ENCODE measurements at places on chromosomes 12 and 14.

DNA sequence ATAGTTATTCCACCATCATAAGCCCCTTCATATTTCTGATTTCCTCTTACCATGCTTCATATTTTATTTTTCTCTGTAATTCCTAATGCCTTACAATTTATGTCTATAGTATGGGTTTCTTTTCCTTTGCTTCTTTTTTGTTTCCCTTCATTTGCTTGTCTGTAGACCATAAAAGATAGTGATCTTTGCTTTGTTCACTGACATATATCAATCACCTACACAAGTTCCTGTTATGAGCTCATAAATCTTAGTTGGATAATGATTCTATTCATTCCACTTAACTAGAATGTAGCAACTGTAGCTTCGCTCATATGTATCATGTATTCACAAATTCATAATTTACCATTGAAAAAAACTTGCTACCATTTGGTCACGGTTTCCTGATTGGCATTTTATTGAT, 388.8 kb upstream of the ATXN7L3B start:
- no peak overlapping the region for H3K27ac ChIP-seq
- H3K4me1 ChIP-seq = no peaks in the 10 kb centered on the region
- H3K27me3 ChIP-seq = no peaks in the 10 kb centered on the region
- no peak overlapping the region for H3K4me3 ChIP-seq

GRCh38 chr14:76115010-76115422, 36.7 kb upstream of the GPATCH2L start:
- H3K4me1 ChIP-seq = peaks cover 19% of the 10 kb centered on the region
- DNase-seq = no peak
- no peaks in the 10 kb centered on the region for H3K27me3 ChIP-seq
- no peak overlapping the region for H3K4me3 ChIP-seq

- H3K36me3 ChIP-seq = no peaks in the 10 kb centered on the region
- H3K4me1 ChIP-seq = no peaks in the 10 kb centered on the region
- H3K27ac ChIP-seq = no peak overlapping the region
- no peak for DNase-seq
These were observed 211.3 kb downstream of the TMEM121 start for GRCh38 chr14:105737504-105738246.

- H3K27ac ChIP-seq = no peak overlapping the region
- no peak for DNase-seq
- no peaks in the 10 kb centered on the region for H3K4me1 ChIP-seq
- no peaks in the 10 kb centered on the region for H3K36me3 ChIP-seq
These were observed 20.8 kb downstream of the ESRRB start for GRCh38 chr14:76396714-76397187.

DNA sequence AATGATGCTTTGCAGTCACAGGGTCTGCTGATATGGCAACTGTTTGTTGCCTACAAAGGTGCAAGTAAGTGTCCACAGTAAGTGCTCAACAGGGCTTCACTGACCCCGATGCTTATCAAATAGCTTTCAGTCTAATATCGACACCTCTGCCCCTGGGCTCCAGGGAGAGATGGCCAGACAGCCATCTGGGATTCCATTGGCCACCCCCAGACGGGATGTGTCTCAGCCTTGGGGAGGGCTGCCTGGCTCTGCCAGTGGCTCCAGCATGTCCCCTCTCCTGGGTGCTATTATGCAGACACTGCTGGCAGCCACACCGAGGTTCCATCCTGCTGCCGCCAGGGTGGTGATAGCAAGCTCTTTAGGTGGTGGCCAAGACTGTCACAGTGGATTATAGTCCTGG, 57.4 kb downstream of the DGLUCY start:
- no peak for DNase-seq
- no peaks in the 10 kb centered on the region for H3K4me1 ChIP-seq
- no peak overlapping the region for H3K27ac ChIP-seq
- H3K36me3 ChIP-seq = no peaks in the 10 kb centered on the region
- H3K4me3 ChIP-seq = no peak overlapping the region

GRCh38 chr12:92421042-92421441, 275.4 kb upstream of the BTG1 start:
- no peaks in the 10 kb centered on the region for H3K36me3 ChIP-seq
- 0 out of 2 replicates have a peak, but pooled peaks cover 2% of the 10 kb centered on the region for H3K4me1 ChIP-seq
- no peak for DNase-seq
- H3K27ac ChIP-seq = no peak overlapping the region
- no peaks in the 10 kb centered on the region for H3K27me3 ChIP-seq

- no peaks in the 10 kb centered on the region for H3K36me3 ChIP-seq
- no peak overlapping the region for H3K27ac ChIP-seq
- 0 out of 2 replicates have a peak, but pooled peaks cover 2% of the 10 kb centered on the region for H3K27me3 ChIP-seq
- H3K4me1 ChIP-seq = peaks cover 2% of the 10 kb centered on the region
- DNase-seq = no peak
- no peak overlapping the region for H3K4me3 ChIP-seq
These were observed 9.4 kb upstream of the DACT1 start for GRCh38 chr14:58628406-58628805.

- no peak for DNase-seq
- no peaks in the 10 kb centered on the region for H3K36me3 ChIP-seq
- H3K27me3 ChIP-seq = peaks cover 14% of the 10 kb centered on the region
These were observed 4.6 kb downstream of the MARCHF9 start for GRCh38 chr12:57759360-57759980.

GRCh38 chr12:24741216-24741615, 207.7 kb downstream of the BCAT1 start:
- H3K4me1 ChIP-seq = no peaks in the 10 kb centered on the region
- no peaks in the 10 kb centered on the region for H3K36me3 ChIP-seq
- no peak overlapping the region for H3K27ac ChIP-seq
- no peak for DNase-seq
- H3K27me3 ChIP-seq = no peaks in the 10 kb centered on the region
- H3K4me3 ChIP-seq = no peak overlapping the region

- H3K27me3 ChIP-seq = no peaks in the 10 kb centered on the region
- DNase-seq = no peak
- H3K4me1 ChIP-seq = no peaks in the 10 kb centered on the region
These were observed 57.3 kb downstream of the TTC7B start for GRCh38 chr14:90758959-90759358.

DNA sequence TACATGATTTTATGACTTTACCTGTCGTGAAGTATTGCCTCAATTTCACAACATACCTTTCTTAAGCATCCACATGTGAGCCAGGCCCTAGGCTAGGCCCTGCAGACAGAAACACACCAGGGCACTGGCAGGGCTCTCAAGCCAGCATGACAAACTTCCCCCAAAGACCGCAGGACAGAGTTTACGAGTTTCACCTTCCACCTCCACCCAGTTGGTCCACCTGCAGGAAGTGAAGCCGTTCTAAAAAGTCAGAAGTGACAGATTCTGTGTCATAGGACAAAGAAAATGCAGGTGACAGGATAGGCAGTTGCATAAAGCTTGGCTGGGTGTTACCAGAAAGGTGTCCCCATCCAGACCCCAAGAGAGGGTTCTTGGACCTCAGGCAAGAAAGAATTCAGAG, 382.3 kb downstream of the PCNX1 start:
- H3K36me3 ChIP-seq = no peaks in the 10 kb centered on the region
- H3K4me3 ChIP-seq = no peak overlapping the region
- H3K4me1 ChIP-seq = no peaks in the 10 kb centered on the region
- no peaks in the 10 kb centered on the region for H3K27me3 ChIP-seq
- DNase-seq = no peak

DNA sequence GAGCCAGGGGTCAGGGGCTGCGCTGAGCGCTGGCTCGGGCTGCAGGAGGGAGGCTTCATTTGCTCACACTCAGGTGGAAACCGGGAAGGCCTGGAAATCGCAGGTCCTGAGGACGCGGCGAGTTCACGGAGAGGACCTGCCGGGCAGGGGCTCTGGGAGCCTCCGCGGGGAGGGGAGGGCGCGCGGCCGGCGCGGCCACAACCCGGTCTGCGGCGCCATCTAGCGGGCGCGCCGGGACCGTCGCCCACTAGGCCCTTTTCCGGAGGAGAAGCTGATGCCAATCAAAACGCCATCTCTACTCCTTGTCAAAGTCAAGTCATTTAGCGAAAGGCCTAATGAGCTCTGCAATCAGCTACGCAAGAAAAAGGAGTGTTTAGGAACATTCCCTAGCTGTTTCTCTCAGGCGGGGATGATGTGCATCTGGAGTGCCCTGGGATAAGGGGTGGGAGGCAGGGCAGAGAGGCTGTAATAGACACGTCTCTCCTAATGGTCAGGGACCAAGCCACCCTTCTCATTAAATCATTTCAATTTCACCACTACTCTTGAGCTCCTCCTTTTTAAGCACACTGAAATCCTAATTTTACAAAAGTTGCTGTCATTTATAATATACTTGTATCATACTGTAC, 885.8 kb upstream of the TMEM132C start:
- peak; percentile 41 for DNase-seq
- no peaks in the 10 kb centered on the region for H3K27me3 ChIP-seq
- H3K4me3 ChIP-seq = no peak overlapping the region
- no peak overlapping the region for H3K27ac ChIP-seq
- H3K36me3 ChIP-seq = no peaks in the 10 kb centered on the region

DNA sequence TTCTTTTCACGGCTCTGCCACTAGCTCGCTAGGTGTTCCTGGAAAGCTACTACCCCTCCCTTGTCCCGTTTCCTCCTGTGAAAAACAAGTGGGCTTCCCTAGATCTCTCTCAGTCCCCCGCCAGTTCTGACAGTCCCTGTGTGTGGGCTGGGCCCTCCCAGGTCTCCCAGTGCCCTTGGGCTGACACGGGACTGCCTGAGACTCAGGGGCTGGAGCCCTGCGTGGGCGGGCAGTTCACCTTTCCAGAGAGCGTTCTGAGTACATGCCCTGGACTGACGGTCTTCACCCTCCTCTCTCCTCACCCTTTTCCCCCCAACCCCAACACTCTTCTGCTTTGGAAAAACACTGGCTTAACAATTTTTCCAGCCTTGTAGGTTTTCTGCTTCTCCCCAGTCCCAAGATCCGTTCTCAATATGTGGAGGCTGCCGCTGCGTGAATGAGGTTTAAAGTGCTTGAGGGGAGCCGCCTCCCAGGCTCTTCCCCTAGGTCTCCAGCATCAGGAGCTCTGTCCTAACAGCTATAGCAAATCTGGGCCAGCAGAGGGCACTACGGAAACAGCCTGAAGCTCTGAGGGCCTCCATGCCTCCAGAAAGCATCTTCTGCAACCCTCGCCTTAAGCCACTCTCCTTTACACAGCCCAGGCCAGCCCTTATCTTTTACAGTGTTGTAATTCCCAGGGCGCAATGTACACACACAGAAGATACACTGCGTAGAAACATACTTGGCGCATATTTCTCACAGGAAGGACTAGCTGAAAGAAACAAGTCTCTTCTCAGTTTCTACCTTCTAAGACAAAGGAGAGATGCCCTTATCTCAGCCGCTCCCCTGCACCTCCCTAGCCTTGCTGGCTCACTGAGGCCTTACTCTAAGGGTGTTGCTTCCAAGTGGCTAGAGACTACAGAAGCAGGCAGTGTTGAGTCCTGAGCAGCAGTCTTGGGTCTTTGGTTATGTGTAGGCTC, 10.4 kb upstream of the DCD start:
- no peak overlapping the region for H3K27ac ChIP-seq
- no peaks in the 10 kb centered on the region for H3K36me3 ChIP-seq
- H3K4me1 ChIP-seq = peaks cover 2% of the 10 kb centered on the region
- no peaks in the 10 kb centered on the region for H3K27me3 ChIP-seq
- peak; percentile 82 for DNase-seq

DNA sequence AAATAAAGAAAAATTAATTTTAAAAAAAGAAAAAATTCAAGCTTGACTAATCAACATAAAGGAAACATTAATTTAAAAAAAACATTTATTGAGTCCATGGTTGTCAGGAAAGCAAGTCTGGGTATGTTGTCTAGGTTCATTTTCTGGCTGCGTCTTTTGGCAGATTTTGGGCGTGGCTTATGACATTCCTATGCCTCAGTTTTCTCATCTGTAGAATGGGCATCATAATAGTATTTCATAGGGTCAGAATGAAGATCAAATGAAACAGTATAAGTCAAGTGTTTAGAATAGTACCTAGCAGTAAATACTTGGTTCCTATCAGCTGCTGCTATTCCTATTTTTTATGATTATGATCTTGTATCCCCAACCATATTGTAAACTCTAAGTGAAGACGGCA, 40.5 kb downstream of the MYO1H start:
- H3K36me3 ChIP-seq = no peaks in the 10 kb centered on the region
- H3K4me3 ChIP-seq = no peak overlapping the region
- DNase-seq = no peak
- H3K27me3 ChIP-seq = no peaks in the 10 kb centered on the region

DNA sequence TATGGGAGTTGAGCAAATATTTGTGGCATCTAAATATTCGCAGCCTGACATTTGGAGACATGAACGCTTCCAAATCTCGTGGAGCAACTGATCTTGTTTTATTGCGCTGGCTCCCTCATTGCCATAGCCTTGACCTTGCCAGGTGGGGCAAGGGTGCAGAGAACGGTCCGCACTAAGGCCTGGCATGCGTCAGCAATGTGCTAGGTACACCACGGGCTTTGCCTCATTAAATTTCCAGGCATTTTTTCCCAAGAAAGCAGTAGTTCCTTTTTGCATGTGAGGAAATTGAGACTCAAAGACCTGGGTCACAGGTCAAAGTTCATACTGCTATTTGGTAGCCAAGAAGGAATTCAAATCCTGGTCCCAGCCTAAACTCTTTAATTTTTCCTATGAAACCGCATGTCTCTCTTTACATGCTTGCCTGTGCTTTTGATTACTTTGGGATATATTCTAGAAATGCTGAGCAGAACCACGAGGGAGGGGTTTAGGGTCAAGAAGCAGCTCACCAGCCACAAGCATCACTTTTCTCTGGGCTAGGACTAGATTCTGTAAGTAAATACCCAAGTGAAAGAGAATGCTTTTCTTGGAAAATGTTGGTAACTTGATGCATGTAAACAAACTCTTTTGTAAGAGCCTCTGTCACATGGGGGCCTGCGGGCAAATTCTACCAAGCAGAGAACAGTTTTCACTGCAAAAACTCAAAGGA, 891.6 kb downstream of the VRK1 start:
- no peak for DNase-seq
- H3K27ac ChIP-seq = no peak overlapping the region
- no peaks in the 10 kb centered on the region for H3K36me3 ChIP-seq
- no peak overlapping the region for H3K4me3 ChIP-seq

DNA sequence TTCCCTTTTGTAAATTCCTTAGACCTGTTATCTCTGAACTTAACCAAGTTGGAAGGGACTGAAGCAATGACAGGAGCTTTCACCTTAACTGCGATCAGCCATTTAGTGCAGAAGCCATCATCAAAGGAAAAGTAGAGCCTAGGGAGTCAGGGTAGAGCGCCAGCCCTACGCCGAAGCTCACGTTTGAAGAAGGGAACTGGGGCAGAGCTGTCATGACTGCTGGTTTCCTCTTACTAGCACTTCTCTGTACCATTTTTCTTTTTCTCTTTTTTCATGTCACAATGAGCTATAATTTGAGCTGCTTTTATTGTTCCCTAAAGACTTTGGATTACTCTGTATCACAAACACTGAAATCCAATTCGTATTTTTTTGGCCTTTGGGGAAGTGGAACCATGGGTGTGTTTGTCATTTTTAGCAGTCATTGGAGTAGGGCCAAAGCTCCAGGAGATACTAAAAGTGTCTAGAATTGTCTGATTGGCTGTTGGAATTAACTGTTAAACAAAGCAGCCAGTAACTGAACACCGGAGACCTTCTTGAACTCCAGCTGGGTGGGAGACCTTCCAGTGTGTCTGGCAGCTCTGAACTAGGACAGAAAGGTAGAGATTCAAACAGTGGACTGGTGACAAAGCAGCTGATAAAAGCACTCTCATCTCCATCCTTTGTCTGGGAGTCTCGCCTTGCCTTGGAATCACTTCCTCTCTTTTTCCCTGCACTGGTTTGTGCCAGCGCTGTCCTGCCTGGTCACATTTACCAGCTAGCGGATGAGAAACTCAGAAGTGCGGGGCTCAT, 9.1 kb downstream of the MTRFR start:
- no peaks in the 10 kb centered on the region for H3K36me3 ChIP-seq
- H3K4me3 ChIP-seq = no peak overlapping the region
- DNase-seq = no peak
- no peaks in the 10 kb centered on the region for H3K4me1 ChIP-seq
